Trophoblast cell (in vitro differentiated cells and primary cell): ENCODE measurements at places on chromosomes 7 and 10.

DNA sequence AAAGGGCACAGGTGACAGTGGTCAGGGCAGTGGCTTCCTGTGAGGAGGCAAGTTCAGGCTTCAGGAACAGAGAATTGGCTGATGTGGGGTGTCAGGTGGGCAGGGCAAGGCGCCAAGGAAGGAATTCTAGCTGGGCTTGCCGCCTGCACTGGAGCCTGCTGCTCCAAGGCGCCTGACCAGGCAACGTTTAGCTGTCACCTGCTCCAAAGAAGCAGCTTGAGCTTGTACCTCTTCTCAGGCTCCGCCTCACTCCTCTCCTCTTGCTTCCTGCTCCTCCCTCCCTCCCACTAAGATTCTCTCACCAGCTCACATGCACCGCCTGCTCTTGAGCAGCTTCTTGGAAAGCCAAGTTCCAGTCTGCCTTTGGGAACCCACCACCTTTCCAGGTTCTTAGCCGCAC is 187.4 kb upstream of the GRB10 start:
- no peak overlapping the region for H3K4me3 ChIP-seq
- DNase-seq, result no peak
- H3K4me1 ChIP-seq, result no peaks in the 10 kb centered on the region
- no peaks in the 10 kb centered on the region for H3K27me3 ChIP-seq
- H3K27ac ChIP-seq, result no peak overlapping the region

DNA sequence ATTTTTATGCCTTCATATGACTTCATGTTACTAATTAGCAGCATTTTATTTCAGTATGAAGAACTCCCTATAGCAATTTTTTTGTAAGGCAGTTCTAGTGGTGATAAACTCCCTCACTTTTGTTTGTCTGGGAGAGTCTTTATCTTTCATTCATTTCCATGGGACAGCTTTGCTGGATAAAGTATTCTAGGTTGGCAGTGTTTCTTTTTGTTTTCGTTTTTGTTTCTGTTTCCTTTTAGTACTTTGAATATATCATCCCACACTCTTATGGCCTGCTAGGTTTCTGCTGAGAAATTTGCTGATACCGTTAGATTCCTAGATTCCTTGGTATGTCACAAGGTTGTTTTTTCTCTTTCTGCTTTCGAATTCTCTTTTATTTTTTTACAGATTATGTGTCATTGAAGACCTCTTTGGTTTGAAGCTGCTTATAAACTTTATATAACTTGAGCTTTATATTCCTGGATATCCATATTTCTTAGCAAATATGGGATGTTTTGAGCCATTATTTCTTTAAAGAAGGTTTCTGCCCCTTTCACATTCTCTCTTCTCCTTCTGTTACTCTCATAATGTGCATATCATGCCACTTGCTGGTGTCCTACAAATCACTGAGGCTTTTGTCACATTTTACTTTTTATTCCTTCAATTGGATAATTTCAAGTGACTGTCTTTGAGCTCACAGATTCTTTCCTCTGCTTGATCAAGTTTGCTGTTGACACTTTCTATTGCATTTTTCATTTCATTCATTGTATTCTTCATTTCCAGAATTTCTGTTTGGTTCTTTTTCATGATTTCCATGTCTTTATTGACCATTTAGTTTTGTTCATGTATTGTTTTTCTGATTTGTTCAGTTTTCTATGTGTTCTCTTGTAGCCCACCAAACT is 28.9 kb upstream of the AHR start:
- no peak overlapping the region for H3K27ac ChIP-seq
- H3K27me3 ChIP-seq, result no peaks in the 10 kb centered on the region
- H3K4me1 ChIP-seq, result no peaks in the 10 kb centered on the region
- H3K36me3 ChIP-seq, result no peaks in the 10 kb centered on the region

GRCh38 chr7:41567031-41567730 is 135.7 kb downstream of the INHBA start:
- peak overlapping the region; percentile 31 for H3K27ac ChIP-seq
- no peaks in the 10 kb centered on the region for H3K36me3 ChIP-seq
- no peak overlapping the region for H3K4me3 ChIP-seq
- no peaks in the 10 kb centered on the region for H3K27me3 ChIP-seq

DNA sequence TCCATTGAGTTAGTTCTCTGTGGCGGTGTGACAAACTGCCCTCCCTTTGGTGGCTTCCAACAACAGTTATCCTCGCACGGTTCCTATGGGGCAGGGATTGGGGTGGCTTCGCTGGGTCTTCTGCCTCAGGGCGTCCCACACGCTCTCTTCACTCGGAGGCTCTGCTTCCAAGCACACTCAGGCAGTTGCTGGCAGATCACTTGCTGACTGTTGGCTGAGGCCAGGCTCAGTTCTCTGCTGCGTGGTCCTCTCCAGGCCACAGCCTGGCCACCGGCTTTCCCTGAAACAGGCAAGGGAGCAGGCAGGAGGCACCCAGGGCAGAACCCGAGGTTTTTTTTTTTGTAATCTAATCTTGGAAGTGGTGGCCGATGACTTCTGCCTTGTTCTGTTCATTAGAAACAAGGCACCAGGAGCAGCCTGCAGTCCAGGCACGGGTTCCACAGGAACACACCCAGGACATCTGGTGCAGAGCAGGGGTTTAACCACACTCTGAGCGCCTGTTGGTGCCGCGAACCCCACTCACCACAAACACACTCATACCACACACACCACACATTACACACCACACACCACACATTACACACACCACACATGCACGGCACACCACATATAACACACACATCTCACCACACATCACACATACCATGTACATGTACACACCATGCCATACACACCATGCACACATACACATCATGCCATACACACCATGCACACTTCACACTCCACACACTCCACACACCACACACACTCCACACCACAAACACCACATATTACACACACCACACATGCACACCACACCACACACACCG is 112.2 kb downstream of the PTPN20 start:
- no peak for DNase-seq
- H3K4me3 ChIP-seq, result peak overlapping the region; percentile 16
- H3K36me3 ChIP-seq, result no peaks in the 10 kb centered on the region
- H3K27me3 ChIP-seq, result no peaks in the 10 kb centered on the region
- H3K4me1 ChIP-seq, result no peaks in the 10 kb centered on the region

DNA sequence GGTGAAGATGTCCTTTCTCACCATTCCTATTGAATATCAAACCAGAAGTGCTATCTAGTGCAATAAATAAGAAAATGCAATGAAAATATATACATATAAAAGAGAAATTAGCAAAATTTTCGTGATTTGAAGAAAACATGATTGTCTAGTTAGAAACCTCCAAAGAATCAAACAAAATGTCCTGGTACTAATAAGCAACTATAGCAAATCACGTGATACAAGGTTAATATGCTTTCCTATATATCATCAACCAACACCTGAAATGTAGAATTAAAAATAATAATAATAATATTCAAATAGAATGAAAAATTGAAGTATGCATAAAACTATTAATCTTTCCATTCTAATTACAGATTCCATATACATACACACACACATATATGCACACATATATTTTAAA is 183.9 kb upstream of the POM121L12 start:
- no peaks in the 10 kb centered on the region for H3K36me3 ChIP-seq
- no peaks in the 10 kb centered on the region for H3K4me1 ChIP-seq
- no peaks in the 10 kb centered on the region for H3K27me3 ChIP-seq
- H3K4me3 ChIP-seq, result no peak overlapping the region

GRCh38 chr10:126455036-126455765 is 66.9 kb upstream of the ADAM12 start:
- H3K36me3 ChIP-seq, result no peaks in the 10 kb centered on the region
- H3K27me3 ChIP-seq, result no peaks in the 10 kb centered on the region
- H3K27ac ChIP-seq, result no peak overlapping the region
- H3K4me1 ChIP-seq, result peaks cover 3% of the 10 kb centered on the region
- DNase-seq, result no peak
- no peak overlapping the region for H3K4me3 ChIP-seq

GRCh38 chr10:128803790-128804189 is 663.3 kb upstream of the MGMT start:
- no peaks in the 10 kb centered on the region for H3K36me3 ChIP-seq
- no peaks in the 10 kb centered on the region for H3K27me3 ChIP-seq
- no peaks in the 10 kb centered on the region for H3K4me1 ChIP-seq
- no peak for DNase-seq
- no peak overlapping the region for H3K27ac ChIP-seq

- no peak for DNase-seq
- H3K27ac ChIP-seq, result no peak overlapping the region
- H3K4me3 ChIP-seq, result no peak overlapping the region
- no peaks in the 10 kb centered on the region for H3K27me3 ChIP-seq
Measured at GRCh38 chr10:98270786-98271185, 2.8 kb upstream of the LOXL4 start.

GRCh38 chr7:14242175-14242574 is 252.7 kb upstream of the ETV1 start:
- H3K27me3 ChIP-seq, result no peaks in the 10 kb centered on the region
- no peak overlapping the region for H3K4me3 ChIP-seq
- no peak overlapping the region for H3K27ac ChIP-seq
- no peaks in the 10 kb centered on the region for H3K4me1 ChIP-seq
- peak; percentile 32 for DNase-seq
- H3K36me3 ChIP-seq, result no peaks in the 10 kb centered on the region

GRCh38 chr10:75593692-75594556 is 162.5 kb downstream of the LRMDA start:
- no peaks in the 10 kb centered on the region for H3K36me3 ChIP-seq
- H3K27me3 ChIP-seq, result no peaks in the 10 kb centered on the region
- DNase-seq, result no peak
- H3K4me1 ChIP-seq, result peaks cover 3% of the 10 kb centered on the region
- H3K27ac ChIP-seq, result no peak overlapping the region

- DNase-seq, result no peak
- no peaks in the 10 kb centered on the region for H3K27me3 ChIP-seq
- H3K4me1 ChIP-seq, result no peaks in the 10 kb centered on the region
Measured at GRCh38 chr10:54124209-54124885, 676.7 kb downstream of the PCDH15 start.

- no peaks in the 10 kb centered on the region for H3K27me3 ChIP-seq
- no peak for DNase-seq
- H3K36me3 ChIP-seq, result peaks cover 2% of the 10 kb centered on the region
- no peak overlapping the region for H3K27ac ChIP-seq
- peaks cover 3% of the 10 kb centered on the region for H3K4me1 ChIP-seq
Measured at GRCh38 chr10:100184840-100185239, 989 bp downstream of the ERLIN1 start.

- no peak for DNase-seq
- H3K27ac ChIP-seq, result no peak overlapping the region
- no peaks in the 10 kb centered on the region for H3K27me3 ChIP-seq
- no peak overlapping the region for H3K4me3 ChIP-seq
- H3K36me3 ChIP-seq, result no peaks in the 10 kb centered on the region
Measured at GRCh38 chr10:27911539-27911938, 87.3 kb downstream of the ODAD2 start.

DNA sequence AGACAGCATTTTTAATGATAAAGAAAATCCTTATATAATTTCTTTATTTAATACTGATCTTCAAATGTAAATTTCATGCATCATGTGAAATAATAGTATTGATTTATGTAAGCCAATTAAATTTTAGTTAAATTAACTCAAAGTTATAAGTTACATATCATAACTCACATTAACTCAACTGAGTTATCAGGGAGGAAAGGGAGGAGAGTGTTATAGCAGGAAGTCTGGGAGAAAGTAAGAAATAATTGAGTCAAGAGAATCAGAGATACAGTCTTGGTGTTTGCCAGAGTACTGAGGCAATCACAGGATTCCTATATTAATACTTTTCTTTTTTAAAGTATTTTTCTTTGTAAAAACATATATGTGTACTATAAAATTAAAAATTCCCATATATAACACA is 4.0 kb downstream of the BICC1 start:
- no peaks in the 10 kb centered on the region for H3K4me1 ChIP-seq
- DNase-seq, result no peak
- H3K4me3 ChIP-seq, result no peak overlapping the region
- no peak overlapping the region for H3K27ac ChIP-seq
- H3K36me3 ChIP-seq, result no peaks in the 10 kb centered on the region

DNA sequence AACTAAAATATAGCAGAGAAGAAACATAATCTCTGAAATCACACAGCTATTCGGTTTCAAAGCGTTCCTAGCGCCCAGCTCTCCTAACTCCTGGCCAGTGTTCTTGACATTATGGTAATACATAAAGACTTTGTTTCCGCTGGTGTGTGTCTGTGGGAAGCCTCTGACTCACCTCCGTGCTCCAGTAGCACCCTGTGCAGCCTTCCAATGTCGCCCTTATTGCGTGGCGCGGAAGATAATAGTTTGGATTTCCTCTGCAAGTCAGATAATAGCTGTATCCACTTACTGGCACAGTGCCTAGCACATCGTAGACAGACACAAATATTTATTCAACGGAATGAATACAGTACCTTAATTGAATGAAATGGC is 570 bp downstream of the BMS1 start:
- H3K36me3 ChIP-seq, result peaks cover 8% of the 10 kb centered on the region
- DNase-seq, result peak; percentile 27
- H3K4me1 ChIP-seq, result no peaks in the 10 kb centered on the region
- H3K27ac ChIP-seq, result peak overlapping the region; percentile 40

DNA sequence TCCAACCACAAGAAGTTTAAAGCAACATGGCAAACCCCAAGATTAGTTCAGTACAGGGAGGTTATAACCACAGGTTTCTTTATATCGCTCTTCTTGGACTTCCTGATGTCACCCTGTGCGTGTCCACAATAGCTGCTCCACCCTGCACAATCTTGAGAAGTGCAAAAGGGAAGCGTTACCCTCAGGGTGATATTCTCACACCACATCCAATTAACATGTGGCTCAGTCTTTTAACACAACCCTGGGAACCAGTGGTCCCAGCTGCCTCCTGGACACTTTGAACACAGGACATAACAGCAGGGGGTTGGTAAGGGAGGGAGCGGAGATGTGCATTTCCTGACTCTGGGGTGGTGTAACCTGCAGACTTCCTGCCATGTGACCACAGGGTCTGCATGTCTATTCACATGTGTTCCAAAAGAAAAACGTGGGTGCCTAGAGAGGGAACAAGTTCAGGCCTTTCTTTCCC is 64.6 kb downstream of the GSAP start:
- no peak for DNase-seq
- H3K36me3 ChIP-seq, result no peaks in the 10 kb centered on the region
- no peaks in the 10 kb centered on the region for H3K27me3 ChIP-seq
- no peak overlapping the region for H3K4me3 ChIP-seq
- peaks cover 7% of the 10 kb centered on the region for H3K4me1 ChIP-seq
- no peak overlapping the region for H3K27ac ChIP-seq

DNA sequence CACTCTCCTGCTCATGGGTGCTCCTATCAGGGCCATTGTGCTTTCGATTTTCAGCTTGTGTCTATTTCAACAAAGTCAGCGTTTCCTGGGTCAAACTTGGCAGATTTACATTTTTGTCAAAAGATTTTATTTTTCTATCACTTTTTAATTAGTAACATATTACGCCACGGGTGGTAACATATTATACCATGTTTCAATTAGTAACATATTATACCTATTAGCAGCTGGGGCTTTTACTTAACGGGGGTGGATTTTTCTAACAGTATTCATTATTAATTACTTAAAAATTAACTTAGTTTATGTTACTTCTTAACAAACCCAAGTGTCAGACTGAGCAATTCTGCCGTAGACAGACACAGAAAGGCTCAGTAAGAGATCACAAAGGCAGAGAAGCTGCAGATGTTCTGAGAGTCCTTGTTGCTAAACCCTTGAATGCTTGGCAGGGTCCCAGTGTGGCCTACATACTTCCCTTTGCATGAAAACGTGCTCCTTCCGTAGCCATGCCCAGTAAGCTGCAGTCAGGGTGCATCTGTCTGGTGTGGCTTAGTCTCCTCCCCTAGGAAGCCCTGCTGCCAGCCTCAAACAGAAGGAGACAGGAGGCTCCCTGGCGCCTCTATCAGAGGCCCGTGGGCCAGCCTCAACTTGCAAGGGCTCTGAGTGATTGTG is 263.1 kb upstream of the CXCL12 start:
- no peak overlapping the region for H3K4me3 ChIP-seq
- no peaks in the 10 kb centered on the region for H3K4me1 ChIP-seq
- DNase-seq, result no peak
- no peak overlapping the region for H3K27ac ChIP-seq
- no peaks in the 10 kb centered on the region for H3K36me3 ChIP-seq
- no peaks in the 10 kb centered on the region for H3K27me3 ChIP-seq
